Activated effector memory CD4-positive, alpha-beta T cell treated with anti-CD3 and anti-CD28 coated beads, Interleukin-2, amount 50 U/mL, for 16 hours (primary cell): ENCODE measurements at places on chromosomes 4 and X.

GRCh38 chr4:173074501-173074946 lies 94.1 kb upstream of the GALNT7 start:
- DNase-seq, result no peak

GRCh38 chrX:73266766-73267165 lies 52.1 kb upstream of the NAP1L2 start:
- no peak for DNase-seq

DNA sequence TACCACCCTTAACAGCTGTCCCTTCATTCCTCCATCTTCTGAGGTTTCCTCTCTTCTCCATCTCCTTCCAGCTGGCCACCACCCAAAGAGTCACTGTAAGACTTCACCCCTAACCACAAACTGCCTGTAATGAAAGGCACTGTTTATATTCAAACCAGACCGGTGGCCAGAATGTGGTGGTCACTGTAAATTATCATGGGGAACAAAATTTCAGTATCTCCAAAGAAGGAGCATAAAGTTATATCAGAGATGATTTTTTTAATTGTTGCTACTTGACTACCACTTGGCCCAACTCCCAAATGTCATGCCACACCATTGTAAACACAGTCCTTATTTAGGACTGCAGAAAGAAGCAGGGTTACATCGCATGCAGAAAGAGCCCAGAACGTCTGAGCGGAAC lies 44.8 kb downstream of the SMARCA1 start:
- DNase-seq, result no peak

DNA sequence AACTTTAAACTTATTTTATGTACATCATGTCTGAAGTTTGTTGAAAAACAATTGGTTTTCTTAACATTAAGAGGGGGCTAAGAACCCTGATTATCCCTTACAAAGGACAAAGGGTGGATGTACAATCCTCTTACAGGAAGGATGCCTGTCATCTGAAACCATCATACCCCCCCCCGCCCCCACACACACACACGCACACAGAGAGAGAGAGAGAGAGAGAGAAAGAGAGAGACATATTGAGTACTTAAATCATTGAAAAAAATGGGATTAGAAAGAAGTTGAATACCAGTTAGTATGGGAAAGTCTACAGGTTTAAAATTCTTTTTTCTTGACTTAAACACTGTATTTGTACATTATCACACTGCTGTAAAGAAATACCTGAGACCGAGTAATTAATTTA lies 10.9 kb upstream of the PGM2 start:
- DNase-seq, result no peak

GRCh38 chr4:87974856-87975462 lies 555 bp upstream of the SPP1 start:
- no peak for DNase-seq

- no peak for DNase-seq
These were observed 16.4 kb downstream of the ANKRD50 start for GRCh38 chr4:124696182-124696581.

- DNase-seq, result no peak
These were observed 122.6 kb upstream of the PABPC4L start for GRCh38 chr4:134324179-134324578.

GRCh38 chrX:44162964-44163475 lies 180.5 kb downstream of the EFHC2 start:
- DNase-seq, result no peak

- no peak for DNase-seq
These were observed 13.4 kb downstream of the EVC start for GRCh38 chr4:5724377-5724776.

- DNase-seq, result no peak
These were observed 183.4 kb downstream of the ANKRD50 start for GRCh38 chr4:124529131-124529530.

DNA sequence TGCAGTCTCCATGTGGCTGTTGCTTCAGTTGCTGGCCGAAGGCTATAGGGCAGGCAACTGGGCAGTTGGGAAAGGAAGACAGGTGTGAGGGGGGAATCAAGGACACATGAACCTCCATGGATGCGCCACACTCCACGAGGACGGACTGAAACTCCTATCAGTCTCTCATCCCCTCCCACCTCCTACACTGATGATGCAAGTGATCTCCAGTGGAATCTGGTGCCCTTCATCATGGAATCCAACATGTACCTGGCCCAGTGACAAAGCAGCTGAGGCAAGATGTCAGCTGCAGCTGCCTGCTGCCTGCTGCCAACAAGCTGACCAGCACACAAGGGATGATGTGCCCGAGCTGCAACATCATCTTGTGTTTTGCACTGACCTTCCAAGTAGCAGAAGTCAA lies 26.0 kb upstream of the MGST2 start:
- no peak for DNase-seq

DNA sequence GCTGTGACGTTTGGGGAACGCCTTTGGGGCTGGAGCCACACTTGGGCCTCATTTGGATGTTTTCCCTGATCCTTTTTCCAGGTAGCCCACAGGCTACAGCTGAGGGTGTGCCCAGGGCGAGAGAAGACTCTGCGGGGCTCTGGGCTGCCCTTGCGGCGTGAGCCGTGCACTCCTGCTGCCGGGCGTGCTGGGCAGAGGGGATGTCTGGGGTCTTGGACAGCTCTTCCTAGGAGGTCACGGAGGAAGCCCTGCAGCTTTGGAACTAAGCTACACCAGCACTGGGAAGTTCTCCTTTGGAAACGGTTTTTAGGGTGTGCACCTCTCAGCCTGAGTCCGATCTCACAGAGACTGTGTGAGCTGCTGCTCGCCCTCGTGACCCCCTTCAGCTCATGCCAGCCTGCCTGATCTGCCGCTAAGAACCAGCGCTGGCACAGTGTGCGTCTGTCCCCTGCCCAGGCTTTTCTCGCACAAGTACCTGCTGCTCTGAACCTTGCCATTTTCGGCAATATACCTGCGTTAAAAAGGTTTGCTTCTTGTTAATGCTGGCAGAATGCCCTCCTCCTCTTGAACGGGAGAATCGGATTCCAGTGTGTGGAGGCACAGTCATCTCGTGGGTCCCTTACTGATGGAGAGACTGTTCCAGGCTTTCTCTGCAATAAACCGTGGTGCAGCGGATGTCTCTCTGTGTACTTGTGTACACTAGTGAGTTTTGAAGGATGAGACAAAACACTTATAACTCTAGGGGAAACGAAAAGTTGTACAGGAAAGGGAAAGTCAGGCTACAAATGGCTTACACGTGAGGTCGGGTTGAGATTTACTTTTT lies 14.3 kb downstream of the MSANTD1 start:
- peak; percentile 31 for DNase-seq

- no peak for DNase-seq
These were observed 147.0 kb upstream of the CTSO start for GRCh38 chr4:156100651-156101050.

- peak; percentile 70 for DNase-seq
These were observed 408 bp downstream of the TMEM33 start for GRCh38 chr4:41935652-41936021.

DNA sequence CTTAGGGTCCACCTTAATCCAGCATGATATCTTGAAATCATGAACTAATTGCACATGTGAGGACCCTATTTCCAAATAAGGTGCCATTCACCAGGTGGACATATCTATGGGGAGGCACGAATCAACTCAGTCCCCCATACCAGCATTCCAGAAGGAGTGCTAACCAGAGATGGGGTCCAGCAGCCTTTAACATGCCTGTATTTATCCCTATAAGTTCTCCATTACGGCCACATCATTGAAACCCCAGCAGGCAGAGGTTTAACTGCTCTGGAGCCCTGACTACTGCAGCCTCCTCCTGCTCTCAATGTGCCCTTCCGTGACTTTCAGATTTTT lies 3.2 kb upstream of the ASMTL start:
- no peak for DNase-seq

DNA sequence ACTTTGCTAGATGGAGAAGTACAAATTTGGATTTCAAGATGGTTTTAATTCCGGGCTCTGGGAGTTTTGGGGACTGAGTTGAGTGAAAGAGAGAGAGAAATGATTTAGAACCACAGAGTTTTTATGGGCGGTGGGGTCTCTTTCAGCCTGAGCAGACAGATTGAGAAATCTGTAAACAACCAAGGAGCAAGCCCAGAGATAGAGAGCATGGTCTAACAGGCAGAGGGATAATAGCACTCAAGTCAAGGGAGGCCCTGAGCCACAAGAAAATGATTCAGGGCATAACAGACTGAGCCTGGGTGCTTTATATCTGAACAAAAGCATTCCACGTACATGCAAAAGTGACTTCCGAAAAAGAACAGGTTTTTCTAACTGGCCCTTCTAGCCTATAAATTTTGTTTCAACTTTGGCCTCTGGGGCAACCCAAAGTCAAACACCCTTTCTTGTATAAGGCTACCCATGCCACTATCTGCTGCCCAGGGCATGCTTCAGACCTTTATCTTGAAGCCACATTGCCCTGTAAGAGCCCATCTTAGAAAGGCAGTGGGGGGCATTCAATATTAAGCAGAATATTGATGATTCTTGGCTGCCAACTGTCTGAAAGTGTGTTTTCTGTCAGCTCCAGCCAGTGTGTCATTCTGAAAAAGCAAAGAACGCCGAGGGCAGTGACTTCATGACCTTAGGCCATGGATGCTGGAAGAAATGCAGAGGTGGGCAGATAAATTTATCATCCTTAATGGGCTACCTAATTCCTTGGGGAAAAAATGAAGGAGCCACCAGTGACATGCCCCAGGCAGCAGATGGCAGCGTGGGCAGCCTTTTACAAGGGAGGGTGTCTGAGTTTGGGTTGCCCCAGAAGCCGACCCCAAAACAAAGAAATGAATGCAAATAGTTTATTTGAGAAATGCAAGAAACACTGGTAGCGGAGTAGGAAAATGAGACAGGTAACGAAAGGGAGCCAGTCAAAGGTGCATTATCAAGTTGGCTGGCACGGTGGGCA lies 637.6 kb downstream of the MID1IP1 start:
- DNase-seq, result no peak

DNA sequence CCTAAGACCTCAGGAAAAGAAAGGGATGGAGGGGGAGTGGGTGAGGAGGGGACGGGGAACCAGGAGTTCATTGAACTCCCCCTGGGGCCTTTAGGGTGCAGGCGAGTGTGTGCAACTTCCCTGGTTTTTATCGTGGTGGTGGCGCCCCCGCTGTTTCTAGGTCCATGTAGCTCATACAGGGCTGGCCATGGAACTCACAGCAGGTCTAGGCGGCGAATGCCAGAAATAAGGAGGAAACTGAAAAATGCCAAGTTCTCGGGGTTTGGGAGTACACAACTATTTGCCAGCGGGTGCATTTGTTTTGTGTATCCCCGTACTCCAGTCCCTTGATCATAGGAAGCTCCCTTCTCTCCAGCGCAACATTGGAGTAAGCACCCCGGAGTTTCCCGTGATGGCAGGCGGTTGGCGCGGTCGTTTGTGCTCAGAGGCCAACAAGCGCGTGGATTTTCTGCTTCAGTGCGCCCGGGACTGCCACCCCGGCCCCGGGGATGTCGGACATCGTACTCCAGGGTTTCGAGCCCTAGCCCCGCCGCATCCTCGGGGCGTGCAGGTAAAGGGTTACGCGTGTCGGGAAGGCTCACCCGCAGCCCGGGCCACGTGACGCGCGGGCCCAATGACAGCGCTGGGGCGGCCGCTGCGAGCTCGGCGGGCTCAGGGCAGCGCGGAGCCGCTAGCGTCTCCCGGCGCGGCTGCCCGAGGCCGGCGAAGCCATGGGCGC lies 208.9 kb downstream of the NWD2 start:
- peak; percentile 76 for DNase-seq

- no peak for DNase-seq
These were observed 102.9 kb upstream of the PGRMC2 start for GRCh38 chr4:128390475-128390996.

GRCh38 chrX:9646471-9647224 lies 119.0 kb downstream of the GPR143 start:
- no peak for DNase-seq

DNA sequence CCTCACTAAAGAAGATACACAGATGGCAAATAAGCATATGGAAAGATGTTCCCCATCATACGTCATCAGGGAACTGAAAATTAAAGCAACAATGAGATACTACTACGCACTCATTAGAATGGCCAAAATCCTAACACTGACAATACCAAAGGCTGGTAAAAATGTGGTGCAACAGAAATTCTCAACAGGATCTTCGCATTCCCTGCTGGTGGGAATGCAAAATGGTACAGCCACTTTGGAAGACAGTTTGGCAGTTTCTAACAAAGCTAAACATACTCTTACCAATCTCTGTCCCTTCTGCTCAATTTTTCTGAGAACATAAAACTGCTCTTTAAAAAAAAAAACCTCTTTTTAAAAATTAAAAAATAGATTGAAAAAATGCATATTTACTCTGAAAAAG lies 300.2 kb downstream of the FBXW7 start:
- no peak for DNase-seq

DNA sequence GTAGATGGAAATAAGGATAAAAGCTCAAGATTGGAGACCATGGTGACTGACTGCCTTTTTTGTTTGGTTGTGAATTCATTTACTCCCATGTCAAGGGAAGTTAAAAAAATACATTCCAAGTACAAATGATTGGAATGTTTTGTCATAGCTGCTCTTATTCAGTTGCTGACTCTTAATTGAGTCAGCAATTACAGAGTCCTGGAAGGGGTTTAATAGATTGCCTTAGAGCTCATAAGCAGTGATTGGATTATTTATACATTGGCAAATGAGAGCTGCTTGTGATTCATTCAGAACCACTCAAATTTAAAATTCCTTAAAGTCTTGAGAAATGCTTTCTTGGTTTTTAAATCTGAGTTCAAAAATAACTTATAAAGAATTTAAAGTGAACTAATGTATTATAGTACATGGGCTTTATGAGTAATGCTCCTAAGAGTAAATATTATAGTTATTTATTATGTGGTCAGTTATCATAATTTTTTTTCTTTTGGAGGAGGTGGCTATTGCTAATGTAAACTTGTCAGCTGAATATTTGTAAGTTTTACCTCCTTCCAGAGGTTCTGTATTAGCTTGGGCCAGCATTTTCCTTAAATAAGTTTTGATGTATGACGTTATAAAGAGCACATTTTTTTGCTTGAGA lies 13.6 kb downstream of the JADE1 start:
- DNase-seq, result no peak

GRCh38 chr4:189124791-189125190 lies 815.9 kb upstream of the FRG1 start:
- no peak for DNase-seq

GRCh38 chrX:71547339-71547738 lies 14.4 kb downstream of the OGT start:
- no peak for DNase-seq

DNA sequence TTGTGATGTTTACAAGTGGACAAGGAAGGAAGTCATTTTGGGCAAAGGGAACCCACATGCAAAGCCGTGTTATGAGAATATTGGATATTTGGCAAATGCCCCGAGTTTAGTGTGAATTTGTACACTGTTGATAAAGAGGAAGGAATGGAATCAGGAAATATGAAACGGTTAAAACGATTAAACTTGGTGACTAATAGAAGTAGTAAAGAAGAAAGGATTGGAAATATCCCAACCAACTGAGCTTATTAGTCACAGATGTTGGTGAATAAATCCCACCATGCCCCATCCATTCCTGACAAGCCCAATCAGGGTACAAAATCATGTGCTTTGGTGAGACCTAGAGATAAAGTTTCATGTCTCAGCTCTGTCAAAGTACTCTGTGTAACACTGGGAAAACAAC lies 22.0 kb downstream of the ARHGAP24 start:
- DNase-seq, result no peak

DNA sequence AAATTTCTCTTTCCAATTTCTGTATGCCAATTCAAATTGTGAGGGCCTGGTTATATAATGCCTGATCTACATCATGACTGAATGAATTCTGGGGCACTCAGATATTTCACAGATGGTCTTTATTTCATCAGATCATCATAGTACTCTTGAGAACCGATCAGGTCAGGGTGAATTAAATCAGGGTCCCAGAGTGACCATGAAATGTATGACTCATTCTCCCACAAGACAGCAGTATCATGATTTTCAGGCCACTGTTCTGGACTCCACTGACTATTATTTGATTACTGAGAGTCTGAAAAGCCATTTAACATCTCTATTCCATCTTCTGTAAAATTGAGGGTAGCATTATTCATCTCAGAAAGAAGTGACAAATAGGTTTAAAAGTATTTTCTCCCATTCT lies 471.5 kb downstream of the ADGRL3 start:
- no peak for DNase-seq
